ENCODE measurements at places on chromosomes 2 and 18.
A peak's percentile ranks its signal among the peaks of the same experiment; 100 is the strongest.

DNA sequence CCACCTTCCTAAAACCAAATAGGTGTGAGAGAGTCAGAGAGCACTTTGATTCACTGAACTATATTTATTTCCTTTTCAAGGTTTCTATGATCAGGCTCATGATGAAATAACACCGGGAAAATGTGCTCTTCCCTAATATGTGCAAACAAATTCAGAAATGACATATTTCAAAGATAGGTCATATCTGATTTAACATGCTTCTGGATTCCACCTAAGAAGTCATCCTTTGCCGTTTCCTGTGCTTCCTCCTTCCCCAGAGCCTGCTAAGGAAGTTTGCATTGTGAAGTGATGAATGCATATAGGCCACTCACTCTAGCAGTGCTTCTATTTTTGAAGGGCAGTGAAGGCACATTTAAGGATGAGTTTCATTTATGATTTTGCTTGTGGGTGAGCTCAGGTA, 327.6 kb downstream of the TDRD15 start:
- DNase-seq = no peak

DNA sequence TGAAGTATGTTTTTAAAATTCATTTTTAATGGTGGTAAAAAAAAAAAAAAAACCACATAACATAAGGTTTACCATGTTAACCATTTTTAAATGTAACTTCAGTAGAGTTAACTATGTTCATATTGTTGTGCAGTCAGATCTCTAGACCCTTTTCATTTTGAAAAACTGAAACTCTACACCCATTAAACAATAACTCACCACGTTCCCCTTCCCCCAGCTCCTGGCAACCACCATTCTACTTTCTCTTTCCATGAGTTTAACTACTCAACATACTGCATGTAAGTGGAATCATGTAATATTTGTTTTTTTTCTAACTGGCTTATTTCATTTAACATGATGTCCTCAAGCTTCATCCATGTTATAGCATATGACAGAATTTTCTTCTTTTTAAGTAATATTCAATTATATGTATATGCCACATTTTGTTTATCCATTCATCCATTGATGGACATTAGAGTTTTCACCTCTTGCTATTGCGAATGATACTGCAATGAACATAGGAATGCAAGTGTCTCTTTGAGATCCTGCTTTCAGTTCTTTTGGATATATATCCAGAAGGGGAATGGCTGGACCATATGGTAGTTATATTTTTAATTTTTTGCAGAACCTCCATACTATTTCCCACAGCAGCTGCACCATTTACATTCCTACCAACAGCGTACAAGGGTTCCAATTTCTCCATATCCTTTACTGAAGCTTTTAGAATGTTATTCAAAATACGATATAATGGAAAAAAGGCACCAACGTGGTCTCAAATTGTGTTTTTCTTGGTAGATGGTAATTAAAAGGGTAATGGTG, 91.0 kb downstream of the SPTBN1 start:
- DNase-seq = no peak

- DNase-seq = no peak
Measured at GRCh38 chr2:173386738-173387065, 32.0 kb downstream of the CDCA7 start.

DNA sequence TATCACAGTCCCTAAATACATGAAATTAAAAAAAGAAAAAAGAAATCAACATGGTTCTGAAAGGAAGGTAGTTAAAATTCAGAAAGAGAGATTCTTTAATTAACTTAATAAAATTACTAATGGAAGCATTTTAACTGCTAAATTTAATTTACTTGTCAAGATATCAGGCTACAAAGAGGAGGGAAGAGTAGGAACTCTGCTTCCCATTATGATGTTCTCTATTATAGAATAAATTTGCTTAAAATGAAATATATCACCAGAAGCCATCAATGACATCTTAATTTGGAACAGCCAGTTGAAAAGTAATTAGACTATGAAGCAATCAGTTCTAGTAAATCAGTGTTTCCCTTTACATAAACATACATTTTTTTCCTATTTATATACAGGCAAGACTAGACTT, 611.8 kb upstream of the FANCL start:
- DNase-seq = no peak

DNA sequence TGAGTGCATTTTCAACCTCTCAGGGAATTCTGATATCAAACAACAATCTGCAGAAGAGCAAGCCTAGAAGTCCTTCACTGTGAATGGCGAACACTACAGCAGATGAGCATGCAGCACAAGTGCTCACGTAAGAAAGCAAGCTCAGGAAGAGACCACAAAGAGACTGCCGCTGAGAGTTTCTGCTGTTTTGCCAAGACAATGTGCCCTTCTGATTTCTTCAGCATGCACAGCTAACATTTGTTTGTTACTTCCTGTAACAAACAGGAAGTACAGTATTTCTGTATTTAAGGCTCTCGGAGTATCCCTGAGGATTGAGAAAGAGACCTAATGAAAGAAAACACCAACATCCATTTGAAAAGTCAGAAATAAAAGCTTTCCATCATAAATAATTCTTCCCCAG, 45.9 kb downstream of the MBOAT2 start:
- no peak for DNase-seq

GRCh38 chr2:18487106-18487913, 73.1 kb downstream of the RDH14 start:
- no peak for DNase-seq

GRCh38 chr2:172734711-172735581, 699 bp upstream of the RAPGEF4 start:
- peak; percentile 13 for DNase-seq

- DNase-seq = no peak
Measured at GRCh38 chr18:46360866-46361265, 256.7 kb downstream of the HAUS1 start.

DNA sequence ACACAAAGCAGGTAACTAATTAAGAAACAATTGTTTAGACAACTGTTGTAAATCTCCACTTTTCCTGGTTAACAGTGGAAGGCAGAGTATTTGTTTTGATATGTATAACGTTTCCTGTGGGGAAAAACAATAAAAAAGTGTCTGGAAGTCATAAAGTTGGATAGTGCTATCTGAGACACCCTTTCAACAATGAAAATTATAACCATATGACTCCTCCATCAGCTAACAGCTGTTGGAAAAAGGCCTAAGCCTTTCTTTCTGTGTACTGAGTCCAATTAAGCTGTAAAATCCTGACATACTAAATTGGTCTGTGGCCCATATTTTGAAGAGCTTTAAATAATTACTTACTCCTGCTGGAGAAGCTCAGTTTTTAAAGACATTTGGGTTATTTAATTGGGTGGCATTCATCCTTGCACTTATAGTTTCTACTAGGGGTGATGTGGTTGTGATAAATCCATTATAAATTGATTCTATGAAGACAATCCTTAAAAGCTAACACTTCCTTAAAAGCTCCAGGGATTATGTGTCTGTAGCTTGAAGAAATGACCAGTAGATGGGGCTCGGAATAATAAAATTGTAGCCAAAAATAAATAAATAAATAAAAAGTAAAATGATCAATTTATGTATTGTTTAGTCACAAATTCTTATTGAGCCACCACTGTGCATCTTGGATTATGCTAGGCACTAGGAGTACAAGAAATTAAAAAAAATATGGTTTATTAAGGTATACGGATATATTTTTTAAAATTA, 698.1 kb upstream of the NXPH2 start:
- DNase-seq = no peak

DNA sequence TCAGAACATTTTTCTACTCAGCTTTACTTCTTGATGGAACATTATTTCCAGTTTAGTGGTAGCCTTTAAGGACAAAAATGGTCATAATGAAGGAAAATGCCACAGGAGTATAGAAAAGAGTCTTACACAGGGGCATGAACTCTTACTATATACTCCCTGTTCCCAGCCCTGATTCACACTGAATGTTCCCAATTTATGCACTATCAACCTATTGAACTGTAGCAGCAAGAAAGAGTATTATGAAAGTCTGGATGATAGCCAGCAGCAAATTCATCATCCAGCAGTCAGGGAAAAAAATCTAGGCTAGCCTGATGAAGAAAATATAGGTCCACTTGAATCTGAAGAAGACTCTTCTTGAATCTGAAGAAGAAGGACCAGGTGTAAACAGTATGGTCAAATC, 1170.3 kb upstream of the CHAC2 start:
- no peak for DNase-seq

GRCh38 chr2:127705391-127706065, 4.2 kb downstream of the SFT2D3 start:
- DNase-seq = no peak

- DNase-seq = no peak
Measured at GRCh38 chr2:148519013-148519412, 125.5 kb upstream of the EPC2 start.

GRCh38 chr2:234292962-234293243, 204.0 kb downstream of the ARL4C start:
- peak; percentile 20 for DNase-seq

DNA sequence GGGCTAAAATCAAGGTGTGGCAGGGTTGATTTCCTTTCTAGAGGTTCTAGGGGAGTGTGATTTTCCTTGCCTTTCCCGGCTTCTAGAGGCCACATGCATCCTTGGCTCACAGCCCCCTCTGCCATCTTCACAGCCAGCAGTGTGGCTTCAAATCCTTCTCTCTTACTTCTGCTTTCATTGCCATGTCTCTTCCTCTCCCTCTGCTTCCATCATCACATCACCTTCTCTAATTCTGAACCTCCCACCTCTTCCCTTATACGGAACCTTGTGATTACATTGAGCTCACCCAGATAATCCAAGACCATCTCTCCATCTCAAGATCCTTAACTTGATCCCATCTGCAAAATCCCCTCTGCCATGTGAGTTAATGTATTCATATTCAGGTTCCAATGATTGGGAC, 56.2 kb upstream of the RMDN2 start:
- DNase-seq = no peak

DNA sequence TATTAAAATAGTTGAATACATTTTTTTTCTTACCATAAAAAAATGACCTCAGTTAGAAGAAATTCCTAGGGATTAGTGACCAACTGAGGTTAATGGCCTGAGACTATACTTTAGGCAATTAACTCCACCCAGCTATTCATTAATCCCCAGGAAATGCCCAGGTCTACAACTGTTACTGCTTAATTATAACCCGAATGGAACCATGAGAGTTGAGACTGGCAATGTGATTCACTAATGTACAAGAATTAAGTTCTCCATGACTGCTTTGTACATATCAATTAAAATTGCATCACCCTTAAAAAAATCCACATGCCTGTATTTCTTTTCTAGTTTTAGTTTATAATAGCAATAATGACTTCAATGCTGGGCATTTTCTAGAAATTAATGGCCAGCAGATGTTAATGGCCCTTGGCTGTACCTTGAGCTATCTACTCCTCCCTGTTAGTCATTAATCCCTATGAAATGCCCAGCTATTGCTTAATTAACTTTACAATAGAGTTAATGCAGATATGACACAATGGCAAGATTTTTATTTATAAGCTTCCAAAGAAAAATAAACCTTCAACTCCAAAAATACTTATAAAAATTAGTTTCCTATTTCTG, 44.1 kb downstream of the ERBB4 start:
- no peak for DNase-seq

DNA sequence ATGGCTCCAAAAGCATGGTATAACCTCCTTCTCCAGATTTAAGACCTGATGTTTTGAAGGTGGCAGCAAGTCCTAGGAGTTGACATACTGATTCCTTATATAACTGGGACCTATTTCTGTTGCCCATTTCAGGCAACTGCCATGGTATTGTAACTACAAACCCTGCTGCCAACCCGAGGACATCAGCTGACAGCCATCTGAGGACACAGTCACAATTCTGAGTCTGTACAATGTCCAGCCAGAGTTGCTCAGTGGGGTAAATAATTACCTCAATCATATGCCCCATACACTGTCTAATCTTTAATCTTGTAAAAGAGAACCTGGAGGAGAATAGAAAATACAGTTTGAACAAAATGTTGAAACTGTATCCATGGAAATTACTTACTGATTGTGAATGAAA, 8.7 kb upstream of the GAREM2 start:
- no peak for DNase-seq

- no peak for DNase-seq
Measured at GRCh38 chr2:212520340-212520739, 18.3 kb downstream of the ERBB4 start.

DNA sequence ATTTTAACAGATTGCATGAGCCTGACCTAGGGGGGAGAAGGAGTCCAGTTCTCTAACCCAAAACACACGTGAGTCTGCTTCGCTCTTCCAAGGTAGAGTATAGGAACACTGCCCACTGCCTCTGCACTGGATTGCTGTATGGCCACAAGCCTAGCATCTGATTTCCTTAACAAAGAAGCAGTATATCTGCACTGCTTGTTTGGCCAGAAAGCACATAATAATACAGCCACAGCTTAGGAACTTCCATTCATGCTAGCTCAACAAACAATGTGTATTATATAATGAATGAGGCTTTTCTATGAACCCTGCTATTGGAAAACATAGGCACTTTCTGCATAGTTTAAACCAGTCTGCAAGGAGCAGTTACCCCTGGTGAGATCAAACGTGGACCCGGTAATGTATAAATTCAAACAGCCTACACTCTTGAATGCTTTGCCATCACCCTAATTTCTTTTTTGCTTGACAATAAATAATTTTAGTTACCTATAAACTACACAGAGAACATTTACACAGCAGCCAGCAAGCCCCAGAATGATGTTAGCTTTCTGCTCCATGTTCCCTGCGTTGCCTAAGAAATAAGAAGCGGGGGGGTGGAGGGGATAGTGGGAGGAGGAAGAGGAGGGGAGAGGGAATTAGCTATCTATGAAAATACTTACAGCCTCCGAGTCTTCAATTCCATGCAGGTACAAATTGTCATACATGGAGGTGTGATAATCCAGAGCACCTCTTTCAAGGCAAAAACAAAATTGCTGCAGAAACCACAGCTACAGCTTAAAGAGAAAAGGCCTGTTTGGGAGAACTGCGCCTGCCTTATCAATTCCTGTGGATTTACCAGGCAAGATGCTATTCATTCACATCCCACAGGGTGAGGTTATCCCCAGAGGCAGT, 125.6 kb downstream of the CACNB4 start:
- no peak for DNase-seq

DNA sequence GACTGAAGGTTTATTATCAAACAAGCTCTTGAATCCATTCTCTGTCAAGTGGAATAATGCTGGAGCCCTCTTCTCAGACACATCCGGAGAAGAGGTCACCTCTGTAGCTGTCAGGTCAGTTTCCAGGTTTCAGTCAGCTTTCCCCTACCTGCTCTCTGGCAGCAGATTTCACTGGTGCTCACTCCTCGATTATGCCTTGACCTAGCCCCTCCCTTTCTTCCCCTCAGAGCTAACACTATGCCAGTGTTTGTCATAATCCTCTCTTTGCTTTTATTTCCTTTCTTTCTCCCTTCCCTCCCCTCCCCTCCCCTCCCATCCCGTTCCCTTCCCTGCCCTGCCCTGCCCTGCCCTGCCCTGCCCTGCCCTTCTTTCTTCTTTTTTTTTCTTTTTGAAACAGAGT, 22.5 kb upstream of the PLEKHM3 start:
- no peak for DNase-seq

GRCh38 chr2:109125593-109126500, 3.2 kb upstream of the SH3RF3 start:
- DNase-seq = no peak

DNA sequence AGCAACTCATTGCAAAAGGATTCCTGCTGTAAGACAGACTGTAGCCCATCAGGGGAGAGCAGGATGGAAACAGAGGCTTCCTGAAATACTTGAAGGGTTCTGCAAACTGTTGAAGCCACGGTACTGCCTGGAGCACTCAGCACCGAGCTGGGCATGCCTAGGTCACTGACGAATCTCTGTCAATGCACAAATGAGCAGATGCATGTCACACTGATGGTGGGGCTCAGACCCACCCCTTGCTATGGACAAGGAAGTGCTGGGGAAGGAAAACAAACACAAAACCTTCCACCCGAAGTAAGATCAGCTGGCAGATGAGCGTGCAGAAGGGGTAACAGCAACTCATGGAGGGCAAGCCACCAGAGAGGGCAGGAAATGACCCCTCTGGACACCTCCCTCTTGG, 136.7 kb downstream of the BCL2 start:
- no peak for DNase-seq

Measured in hematopoietic multipotent progenitor cell treated with erythropoietin and hydrocortisone succinate and interleukin-3 and kit ligand, for 4 days (in vitro differentiated cells).